ENCODE measurements at places on chromosomes 6 and 20.

GRCh38 chr20:54623991-54624569 is 148.7 kb downstream of the DOK5 start:
- DNase-seq: no peak

GRCh38 chr6:21958428-21958827 is 338.4 kb downstream of the PRL start:
- DNase-seq: no peak

- no peak for DNase-seq
Measured at GRCh38 chr6:164694386-164694785, 615.0 kb downstream of the C6orf118 start.

DNA sequence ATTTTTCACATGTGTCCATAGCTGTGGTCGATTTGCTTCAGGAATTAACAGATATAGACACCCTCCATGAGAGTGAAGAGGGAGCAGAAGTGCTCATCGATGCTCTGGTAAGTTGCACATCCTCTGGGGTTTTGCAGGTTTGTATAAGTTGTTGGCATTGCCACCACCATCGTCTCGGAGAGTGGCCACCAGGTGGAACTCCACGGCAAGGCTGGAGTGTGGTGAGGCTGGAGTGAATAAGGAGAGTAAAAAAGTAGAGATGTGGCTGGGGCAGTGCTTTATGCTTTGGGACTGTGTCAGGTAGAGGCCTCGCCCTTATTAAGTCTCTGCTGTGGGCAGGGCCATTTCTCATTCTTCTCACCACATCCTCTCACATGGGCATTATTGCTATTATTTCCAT is 63.7 kb downstream of the CTNNBL1 start:
- DNase-seq: no peak

DNA sequence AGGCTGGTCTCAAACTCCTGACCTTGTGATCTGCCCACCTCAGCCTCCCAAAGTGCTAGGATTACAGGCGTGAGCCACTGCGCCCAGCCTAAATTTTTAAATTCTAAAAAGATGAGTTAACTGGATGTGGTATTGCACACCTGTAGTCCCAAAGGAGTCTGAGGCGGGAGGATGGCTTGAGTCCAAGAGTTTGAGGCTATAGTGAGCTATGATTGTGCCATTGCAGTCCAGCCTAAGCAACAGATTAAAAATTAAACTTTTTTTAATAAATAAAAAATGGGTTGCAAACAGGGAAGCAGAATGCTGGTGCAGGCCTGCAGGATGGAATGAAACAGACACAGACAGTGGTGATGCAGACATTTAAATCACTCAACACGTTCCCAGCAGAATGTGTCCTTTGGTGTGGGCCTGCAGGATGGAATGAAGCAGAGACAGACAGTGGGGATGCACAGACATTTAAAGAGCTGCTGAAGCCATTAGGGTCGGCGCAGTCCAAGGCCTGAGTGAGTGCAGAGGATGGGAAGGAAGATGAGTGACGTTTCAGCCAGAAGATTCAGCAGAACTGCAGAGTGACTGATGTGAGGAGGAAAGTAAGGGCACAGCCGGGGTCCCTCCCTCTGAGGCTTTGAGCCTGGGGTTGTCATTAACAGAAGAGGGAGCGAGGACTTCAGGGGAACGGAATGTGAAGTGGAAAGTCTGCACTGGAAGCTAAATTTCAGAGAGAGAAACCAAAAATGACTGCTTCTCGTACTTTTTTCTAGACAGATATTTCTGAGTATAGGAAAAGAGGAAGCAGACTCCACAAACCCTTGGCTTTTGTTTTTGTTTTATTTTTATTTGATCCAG is 117.5 kb downstream of the RIN2 start:
- DNase-seq: no peak

DNA sequence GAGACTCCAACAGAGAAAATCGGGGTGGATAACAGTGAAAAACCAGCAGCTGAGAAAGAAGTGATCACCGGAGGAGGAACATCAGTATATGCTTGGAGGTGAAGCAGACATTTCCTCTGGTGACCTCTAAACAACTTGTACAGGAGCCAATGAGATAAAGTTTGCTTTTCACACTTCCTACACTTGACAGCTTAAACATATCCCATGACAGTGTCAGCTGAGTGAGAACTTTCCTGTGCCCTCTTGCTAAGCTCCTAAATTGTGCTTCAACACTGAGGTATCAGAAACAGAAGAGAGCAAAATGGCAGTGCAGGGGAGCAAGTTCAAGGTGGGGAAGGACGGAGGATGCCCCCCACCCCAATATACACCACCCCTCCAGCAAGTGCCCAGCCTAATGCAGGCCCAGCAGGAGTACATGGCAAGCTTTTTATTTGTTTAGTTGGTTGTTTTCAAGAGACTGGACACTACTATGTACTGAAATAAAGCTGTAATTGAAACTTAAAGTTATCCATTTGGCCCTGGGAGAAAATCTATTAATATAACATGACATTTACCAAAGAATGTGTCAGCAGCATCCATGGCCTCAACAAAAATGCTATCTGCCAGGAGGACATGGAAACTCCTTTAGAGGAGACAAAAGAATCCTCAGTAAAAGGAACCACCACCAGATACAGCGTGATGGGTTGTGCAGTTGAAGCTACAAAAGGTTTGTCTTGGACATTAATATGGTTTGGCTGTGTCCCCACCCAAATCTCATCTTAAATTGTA is 540.2 kb downstream of the PRKN start:
- DNase-seq: no peak

DNA sequence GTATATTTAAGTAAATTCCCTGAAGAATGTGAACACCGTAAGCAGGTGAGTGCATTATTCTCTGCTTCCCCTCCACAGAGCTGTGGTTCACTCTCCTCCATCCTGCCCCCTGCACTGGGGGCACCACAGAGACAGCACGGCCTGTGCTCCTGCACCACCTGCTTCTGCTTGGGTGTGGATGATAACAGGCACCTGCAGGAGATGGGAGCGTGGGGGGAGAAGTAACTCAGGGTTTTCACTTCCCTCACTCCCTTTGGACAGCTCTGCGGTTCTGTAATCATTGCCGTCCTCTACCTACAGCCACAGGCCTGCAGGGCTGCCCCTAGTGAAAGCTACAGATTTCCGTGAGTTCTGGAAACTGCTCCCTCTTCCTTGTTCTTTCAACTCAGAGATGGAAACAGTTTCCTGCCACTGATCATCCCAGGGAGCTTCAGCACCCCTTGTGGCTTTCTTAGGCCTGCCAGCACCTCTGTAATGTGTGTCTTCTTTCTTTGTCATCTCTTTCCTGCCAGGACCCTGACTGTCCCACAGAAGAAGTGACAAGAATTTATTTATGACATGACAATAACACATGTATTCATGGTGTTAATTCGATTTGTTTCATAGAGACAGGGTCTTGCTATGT is 21.3 kb upstream of the MICB start:
- DNase-seq: no peak

GRCh38 chr6:47722194-47722593 is 23.8 kb downstream of the ADGRF4 start:
- DNase-seq: no peak

GRCh38 chr20:63293871-63294535 is 1.0 kb downstream of the COL20A1 start:
- DNase-seq: no peak

- DNase-seq: no peak
Measured at GRCh38 chr20:44765091-44765490, 19.4 kb downstream of the KCNK15 start.

DNA sequence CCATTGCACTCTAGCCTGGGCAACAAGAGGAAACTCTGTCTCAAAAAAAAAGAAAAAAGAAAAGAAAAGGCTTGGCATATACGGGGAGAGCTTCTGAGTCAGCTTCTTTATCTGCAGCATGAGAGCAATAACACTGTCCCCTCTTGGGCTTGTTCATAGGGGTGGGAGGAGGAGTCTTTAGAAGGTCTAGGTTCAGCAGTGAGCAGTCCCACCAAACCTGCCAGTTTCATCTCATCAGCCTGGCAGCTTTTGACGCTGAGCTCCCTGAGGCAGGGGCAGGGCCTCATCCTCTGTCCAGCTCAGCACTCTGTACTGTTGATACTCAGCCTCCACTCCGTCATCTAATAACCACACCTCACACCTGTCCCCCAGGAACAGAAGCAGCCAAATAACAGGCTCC is 5.6 kb upstream of the C6orf132 start:
- DNase-seq: peak; percentile 42

DNA sequence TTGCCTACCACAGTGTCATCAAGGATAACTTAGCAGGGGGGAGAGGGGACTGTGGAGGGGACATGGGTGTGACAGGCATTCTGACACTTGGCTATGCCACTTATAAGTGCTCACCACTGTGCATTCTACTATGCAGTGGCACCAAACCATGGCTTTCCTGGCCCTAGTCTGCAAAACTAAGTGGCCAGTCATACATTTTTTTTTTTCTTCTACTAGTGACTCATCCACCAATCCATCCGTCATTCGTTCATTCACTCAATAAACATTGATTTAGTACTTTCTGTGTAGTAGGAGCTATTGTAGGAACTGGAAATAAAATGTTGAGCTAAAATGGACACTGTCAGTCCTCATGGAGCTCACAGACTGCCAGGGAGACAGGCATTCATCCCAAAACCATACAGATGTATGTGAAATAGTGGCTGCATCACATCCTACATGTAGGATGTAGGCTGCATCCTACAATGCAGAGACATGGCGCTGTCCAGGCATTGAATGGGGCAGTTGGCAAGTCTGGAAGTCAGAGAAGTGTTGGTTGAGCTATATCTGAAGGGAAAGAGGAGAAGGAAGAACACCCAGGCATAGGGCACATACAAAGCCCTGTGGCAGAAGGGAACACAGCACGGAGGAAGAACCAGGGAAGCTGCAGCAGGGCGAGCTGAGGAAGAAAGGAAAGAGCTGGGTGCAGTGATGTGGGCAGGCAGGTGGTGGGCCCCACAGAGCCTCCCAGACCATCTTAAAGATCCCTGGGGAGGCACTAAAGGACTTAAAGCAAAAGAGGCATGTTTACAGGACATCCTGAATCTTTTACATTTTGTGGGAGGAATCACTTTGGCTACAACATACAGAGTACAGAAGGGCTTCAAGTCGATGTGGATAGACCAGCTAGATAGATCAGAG is 224.4 kb downstream of the UST start:
- peak; percentile 48 for DNase-seq

DNA sequence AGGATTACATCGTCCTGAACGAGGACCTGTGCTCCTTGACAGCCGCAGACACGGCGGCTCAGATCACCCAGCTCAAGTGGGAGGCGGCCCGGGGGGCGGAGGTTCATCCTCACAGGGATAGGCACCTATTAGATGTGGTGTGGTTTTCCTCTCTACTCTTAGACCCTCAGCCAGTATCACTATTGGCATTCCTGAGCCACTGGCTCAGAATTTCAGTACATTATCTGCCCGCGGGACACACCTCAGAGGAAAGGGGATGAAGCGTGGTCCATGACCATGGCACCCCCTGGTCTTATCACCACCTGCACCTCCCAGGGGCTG is 34.6 kb upstream of the HLA-G start:
- no peak for DNase-seq

DNA sequence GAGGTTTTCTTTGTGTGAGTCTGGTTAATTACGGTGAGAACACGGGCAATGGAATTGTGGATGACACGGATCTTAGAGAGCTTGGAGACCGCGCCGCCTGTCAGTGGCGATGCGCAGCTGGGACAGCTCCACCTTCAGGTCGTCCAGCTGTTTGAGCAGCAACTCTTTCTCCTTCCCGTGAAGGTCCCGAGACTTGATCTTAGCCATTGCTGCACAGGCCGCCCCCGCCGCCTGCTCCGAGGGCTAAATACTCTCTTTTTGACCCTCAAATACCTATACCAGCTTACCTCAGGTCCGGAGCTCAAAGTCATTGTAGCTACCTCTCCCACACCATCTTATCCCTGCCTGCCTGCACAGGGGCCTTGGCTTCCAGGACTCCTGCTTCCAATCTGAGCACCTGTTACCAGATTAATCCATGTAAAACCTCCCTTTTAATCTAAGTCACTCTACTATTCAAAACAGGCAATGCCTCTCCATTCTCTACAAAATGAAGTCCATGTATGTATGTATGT is 100.2 kb downstream of the PREP start:
- DNase-seq: no peak

DNA sequence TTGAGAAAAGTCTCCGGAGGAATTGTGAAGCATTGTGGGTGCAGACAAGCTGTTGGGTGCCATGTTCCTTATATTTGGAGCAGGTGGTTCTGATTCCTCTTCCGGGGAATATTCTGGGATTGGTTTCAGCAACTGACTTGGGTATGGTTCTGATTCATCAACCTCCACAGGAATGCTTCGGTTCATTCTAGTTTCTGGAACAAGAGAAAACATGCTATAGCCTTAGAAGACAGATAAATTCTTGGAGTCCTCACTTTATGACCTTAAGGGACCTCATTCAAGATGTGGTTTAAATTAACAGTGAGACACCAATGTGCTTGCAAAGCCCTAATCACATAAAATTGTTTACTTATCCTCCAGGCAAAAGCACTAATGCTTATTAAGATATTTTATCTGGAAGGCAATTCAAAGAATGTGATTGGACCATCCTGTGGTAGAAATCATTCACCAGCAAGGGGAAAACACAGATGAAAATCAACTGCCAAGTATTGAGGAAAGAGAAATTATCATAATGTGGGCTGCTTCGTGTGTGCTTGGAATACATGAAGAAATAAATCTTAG is 13.7 kb downstream of the TRAF3IP2 start:
- no peak for DNase-seq

DNA sequence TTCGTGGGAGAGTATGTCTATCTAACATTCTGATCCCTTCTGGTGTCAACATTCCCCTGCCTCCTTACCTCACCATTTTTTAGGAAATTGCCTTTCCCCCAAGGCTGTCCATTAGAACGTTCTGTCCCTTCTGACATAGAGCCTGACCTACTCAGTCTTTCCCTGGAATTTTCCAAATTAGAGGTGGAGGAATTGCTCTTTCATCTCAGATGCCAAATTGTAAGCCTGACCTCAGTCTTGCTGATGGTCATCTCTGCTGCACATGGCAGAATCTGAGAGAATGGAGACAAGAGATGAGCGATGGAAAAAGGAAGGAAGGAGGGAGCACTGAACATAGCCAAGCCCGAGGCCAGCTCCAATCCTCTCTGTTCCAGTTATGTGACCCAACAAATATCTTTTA is 5.4 kb upstream of the GCM1 start:
- no peak for DNase-seq

DNA sequence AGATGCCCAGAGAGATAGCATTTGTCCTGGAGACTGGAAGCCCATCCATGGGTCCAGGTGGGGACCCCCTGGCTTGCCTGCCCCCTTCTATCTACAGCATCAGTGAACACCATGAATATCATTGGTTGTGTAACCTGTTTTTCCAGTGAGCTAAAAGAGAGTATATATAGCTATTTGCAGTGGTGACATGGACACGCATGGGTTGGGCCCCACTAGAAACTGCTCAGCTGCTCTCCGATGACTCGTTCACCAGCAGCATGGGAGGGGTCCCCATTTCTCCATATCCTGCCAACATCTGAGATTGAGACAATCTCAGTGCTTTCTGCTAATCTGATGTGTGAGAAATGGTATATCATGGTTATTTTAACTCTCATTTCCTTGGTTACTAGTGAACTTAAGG is 4.0 kb upstream of the ZC3H12D start:
- no peak for DNase-seq

GRCh38 chr20:15033891-15034290 is 696.5 kb upstream of the FLRT3 start:
- DNase-seq: no peak

Data from IMR-90 (cell line).